Left lobe of liver (tissue), 2 donors: ENCODE measurements at places on chromosomes 5 and 9.

- DNase-seq = no peak
These were observed 315.3 kb upstream of the MSX2 start for GRCh38 chr5:174409070-174409469.

- DNase-seq = no peak
These were observed 19.3 kb downstream of the MLANA start for GRCh38 chr9:5909976-5910375.

GRCh38 chr9:20838218-20838617 is 154.2 kb downstream of the FOCAD start:
- no peak for DNase-seq

GRCh38 chr9:121529237-121529987 is 29.8 kb upstream of the GGTA1 start:
- DNase-seq = peak; percentile 69
